ENCODE measurements at places on chromosomes 4 and X. TPM values are rescaled to one million over a fixed set of nuclear protein-coding genes. Genes with fewer than 3 reads are reported as not detected.

DNA sequence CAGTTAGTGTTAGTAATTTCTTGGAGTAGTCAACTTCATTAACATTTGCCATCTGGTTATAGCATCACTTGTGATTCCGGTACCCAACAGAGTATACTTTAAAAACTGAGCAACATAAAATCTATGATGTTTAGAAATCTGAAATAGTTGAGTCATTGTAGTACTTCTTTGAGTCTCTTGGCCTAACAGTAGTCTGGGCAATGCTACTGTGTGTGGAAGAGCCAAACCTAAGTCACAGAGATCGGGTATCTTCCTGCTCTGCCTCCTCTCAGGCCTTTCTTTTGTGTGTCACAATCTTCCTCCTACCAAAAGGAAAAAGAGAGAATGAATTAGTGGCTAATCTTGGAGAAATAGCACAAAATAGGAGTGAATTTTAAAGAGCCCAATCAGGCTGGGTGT, 25.5 kb downstream of the DCUN1D4 start:
- DNase-seq, result no peak

GRCh38 chrX:11450354-11450753, 157.1 kb downstream of the AMELX start:
- DNase-seq, result no peak

- no peak for DNase-seq
Observed at GRCh38 chr4:171334549-171334948, 478.7 kb upstream of the GALNTL6 start.

- peak; percentile 34 for DNase-seq
Observed at GRCh38 chrX:8815460-8816065, 14.4 kb upstream of the FAM9A start.

DNA sequence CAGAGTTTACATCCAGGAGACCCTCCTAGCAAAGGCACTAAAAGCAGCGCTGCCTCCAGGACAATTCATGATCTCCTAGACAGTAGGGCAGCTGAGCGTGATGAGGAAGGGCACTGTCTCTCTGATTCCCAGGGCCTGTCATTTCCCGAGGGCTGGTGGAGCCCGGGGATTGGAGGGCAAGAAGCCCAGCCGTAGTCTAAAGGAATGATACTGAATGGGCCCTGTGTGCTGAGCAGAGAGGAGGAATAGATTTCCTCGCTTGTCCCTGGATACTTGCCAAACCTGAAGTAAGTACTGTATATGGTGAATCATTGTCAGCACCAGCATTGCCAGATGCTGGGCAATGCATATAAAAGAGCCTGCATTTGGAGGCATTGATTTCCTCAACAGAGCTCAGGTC, 88.0 kb upstream of the SLITRK2 start:
- DNase-seq, result no peak

DNA sequence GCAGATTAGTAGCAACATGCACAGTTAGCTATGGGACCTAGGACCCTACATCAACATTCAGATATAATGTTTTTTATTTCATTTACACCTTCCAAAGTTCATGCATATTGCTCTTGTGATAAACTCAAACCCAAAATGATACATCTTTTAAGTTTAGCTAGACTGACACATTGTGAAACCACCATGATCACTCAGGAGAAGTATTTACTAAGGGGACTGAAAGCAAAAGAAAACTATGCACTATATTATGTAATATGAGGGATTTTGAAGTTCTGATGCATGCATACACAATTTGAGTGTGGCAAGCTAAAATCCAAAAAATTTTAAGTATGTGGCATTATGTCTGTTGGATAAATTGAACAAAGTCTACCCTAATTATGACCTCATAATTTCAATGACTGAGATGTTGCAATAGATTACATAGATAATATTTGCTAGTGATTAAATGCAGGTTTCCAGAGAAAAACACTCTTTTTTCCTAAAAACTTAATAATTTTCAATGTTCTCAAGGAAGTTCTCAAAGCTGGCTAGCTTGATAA, 914.8 kb upstream of the GRIA3 start:
- no peak for DNase-seq

GRCh38 chrX:83019258-83019657, 488.8 kb upstream of the POU3F4 start:
- no peak for DNase-seq

- DNase-seq, result no peak
Observed at GRCh38 chr4:37892641-37893040, 1.8 kb downstream of the TBC1D1 start.

DNA sequence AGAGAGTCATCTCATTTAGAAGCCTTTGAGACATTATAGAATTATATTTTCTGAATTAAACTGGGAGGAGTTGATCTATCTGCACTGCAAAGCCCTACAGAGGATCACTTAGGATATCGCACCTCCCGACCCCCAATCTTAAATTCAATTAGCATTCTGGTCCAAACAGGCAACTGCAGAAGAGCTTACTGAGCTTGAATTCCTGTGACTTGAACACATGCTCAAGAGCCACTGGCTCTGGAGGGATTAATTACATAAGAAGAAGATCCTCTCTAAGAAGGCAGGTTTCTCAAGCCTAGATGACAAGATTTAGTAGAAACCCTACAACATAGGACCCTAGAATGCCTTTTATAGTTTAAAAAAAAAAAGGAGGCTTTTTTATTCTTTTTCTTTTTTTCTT, 548.9 kb downstream of the ARAP2 start:
- no peak for DNase-seq

DNA sequence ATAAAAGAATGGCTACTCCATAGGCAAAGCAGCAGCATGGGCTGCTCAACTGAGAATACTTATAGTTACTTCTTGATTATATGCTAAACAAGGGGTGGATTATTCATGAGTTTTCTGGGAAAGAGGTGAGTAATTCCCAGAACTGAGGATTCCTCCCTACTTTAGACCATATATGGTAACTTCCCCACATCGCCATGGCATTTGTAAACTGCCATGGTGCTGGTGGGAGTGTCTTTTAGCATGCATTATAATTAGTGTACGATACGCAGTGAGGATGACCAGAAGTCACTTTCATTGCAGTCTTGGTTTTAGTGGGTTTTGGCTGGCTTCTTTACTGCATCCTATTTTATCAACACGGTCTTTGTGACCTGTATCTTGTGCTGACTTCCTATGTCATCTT, 141.5 kb downstream of the MAGEB17 start:
- no peak for DNase-seq

- peak; percentile 83 for DNase-seq
Observed at GRCh38 chrX:77899081-77899828, at the start of gene COX7B. COX7B (plus strand) TSS chrX:77899468; CDS start chrX:77899554, 86 bp downstream.

GRCh38 chrX:258291-259040, 22.7 kb upstream of the PLCXD1 start:
- DNase-seq, result no peak

DNA sequence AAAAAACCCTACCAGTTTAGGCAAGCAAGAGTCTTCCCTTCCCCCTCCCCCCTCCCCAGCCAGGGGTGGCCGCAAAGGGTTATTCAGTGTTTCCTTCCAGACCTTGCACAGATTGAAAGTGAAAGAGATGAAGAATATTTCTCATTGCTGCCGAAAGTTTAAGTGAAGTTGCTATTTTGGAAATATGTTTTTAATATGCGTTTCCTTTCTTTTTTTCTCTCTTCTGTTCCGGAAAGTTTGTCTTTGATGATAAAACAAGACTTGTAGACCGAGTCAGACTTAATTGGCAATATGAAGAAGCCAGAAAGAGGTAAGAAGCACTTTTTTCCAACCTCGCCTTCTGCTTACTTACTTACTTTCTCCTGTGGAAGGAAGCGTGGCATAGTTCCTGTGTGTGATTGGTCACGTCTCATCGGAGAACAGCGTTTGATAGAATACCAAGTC, 58.5 kb upstream of the CLCN4 start:
- DNase-seq, result no peak

Gene CCNA2
- total RNA-seq, result 2.9 TPM

Gene VCX
- not detected for total RNA-seq

- peak; percentile 56 for DNase-seq
Observed at GRCh38 chrX:71128915-71129765, 10.7 kb downstream of the MED12 start.

- no peak for DNase-seq
Observed at GRCh38 chr4:137203601-137204000, 328.7 kb downstream of the PCDH18 start.

Data from mucosa of gallbladder (tissue), 1 donor.